Immature natural killer cell (primary cell): ENCODE measurements at places on chromosomes 2 and 18. TPM values are rescaled to one million over a fixed set of nuclear protein-coding genes. Genes with fewer than 3 reads are reported as not detected.

DNA sequence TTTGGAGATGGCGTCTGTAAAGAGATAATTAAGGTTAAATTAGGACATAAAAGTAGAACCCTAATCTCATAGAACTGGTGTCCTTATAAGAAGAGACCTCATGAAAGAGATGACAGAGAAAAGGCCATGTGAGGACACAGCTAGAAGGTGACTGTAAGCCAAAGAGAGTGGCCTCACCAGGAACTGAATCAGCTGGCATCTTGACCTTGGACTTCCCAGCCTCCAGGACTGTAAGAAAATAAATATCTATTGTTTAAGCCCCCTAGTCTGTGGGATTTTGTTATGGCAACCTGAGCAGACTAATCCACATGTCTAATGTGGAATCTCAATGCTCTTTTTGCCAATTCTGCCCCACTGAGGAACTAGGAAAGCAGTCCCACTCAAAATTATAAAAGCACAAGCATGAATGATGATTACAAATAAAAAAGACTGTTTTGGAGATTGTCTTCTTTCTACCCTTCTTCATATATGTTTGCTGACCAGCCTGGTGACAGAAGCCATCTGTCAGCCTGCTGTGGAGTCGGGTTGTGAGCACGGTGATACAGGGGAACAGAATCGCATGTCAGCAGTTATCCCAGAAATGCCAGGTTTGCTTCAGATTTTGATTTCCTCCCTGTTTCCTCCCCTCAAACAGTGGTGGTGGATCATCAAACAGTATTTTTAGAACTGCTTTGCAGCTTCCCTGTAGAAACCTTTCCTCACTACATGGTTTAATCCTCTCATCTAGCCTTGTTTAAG lies 54.2 kb downstream of the INPP4A start:
- H3K36me3 ChIP-seq = peaks cover 19% of the 10 kb centered on the region
- H3K27ac ChIP-seq = peak overlapping the region; percentile 69
- DNase-seq = no peak
- peaks cover 88% of the 10 kb centered on the region for H3K4me1 ChIP-seq

- H3K27ac ChIP-seq = no peak overlapping the region
- H3K36me3 ChIP-seq = no peaks in the 10 kb centered on the region
Measured at GRCh38 chr2:20213651-20214565, 11.0 kb downstream of the SDC1 start.

DNA sequence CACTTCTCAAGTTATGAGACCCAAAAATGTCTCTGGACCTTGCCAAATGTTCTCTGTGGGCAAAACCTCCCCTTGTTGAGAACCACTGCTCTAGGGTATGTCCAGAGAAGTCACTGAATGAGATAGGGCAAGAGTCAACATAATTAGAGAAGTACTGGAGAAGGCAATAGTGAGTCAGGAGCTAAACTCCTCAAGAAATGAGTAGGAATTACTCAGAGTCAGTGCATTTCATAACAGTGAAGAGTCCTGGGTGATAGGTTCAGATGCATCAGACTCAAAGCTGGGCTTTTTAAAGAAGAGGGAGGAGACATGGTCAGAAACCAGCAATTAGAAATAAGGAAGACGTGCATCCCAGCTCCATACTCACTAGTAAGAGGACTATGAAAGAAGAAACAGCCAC lies 38.6 kb upstream of the IHH start:
- H3K4me1 ChIP-seq = no peaks in the 10 kb centered on the region
- H3K36me3 ChIP-seq = no peaks in the 10 kb centered on the region
- no peak overlapping the region for H3K4me3 ChIP-seq
- DNase-seq = no peak

DNA sequence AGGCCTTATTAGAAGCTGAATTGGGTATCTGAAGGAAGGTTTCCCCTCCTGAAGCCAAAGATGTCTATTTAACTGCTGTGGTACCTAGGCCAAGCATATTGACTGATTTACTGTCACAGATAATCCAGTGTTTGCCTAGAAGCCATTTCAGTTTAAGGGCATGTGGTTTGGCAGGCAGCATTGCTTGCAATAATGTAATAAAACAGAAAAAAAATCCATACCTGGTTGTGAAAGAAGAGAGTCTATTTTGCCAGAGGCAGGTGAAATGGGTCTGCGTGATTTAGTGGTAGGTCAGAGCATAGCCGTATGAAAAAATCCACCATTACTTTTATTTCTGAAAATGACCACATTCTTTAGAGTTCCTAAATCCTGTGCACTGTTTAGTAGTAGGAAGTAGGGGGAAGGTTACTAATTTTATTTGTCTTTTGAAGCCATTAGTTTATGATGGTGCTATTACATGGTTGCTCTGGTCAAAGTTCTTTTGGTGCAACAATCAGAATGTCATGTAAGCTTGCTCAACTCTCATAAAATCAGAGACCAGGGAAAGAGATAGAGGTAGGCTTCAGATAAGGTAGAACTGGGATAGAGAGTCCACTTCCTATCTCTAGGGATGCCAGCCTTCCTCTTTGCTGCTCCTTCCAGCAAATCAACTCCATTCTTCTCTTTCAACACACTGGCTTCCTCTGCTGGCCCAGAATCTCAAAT lies 343.4 kb downstream of the GPD2 start:
- H3K36me3 ChIP-seq = no peaks in the 10 kb centered on the region
- no peak overlapping the region for H3K27ac ChIP-seq
- H3K4me1 ChIP-seq = no peaks in the 10 kb centered on the region
- no peak overlapping the region for H3K4me3 ChIP-seq

DNA sequence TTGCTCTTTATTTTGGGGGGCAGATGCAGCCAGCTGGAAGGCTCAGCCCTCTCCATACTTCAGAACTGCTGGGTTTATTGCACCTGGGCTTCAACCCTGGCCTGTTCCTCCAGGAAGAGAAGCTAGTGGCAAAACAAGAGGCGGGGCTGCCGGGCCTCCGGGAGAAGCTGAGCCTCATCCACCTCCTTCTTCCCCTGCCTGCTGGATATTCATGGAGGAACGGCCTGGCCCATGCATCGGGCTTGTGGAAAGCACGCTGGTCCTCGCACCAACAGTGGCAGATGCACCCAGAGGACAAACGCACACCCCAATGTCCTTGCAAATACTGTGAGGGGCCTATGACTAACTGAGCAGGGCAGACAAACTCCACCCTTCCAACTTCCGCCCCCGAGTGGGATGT lies 30.6 kb downstream of the FAM178B start:
- no peak for DNase-seq
- no peak overlapping the region for H3K27ac ChIP-seq
- peaks cover 9% of the 10 kb centered on the region for H3K27me3 ChIP-seq

DNA sequence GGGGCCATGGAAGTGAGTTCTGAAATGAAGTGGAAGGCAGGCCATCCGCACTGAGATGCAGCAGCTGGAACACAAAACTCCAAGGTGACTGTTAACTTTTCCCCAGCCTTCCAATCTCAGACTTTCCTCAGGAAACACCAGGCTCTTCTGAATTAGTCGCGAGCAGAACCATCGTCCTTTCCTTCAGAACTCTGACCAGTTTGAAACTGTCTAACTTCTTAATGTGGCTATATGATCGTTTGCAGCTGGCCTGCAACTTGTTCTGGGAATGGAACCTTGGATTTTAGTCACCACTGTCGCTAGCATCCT lies 620 bp upstream of the RPL37A start:
- peak overlapping the region; percentile 99 for H3K4me3 ChIP-seq
- H3K4me1 ChIP-seq = peaks cover 45% of the 10 kb centered on the region
- no peak for DNase-seq
- H3K27ac ChIP-seq = peak overlapping the region; percentile 94
- H3K36me3 ChIP-seq = peaks cover 11% of the 10 kb centered on the region
- H3K27me3 ChIP-seq = peaks cover 3% of the 10 kb centered on the region

GRCh38 chr18:46290440-46291020 lies 186.3 kb downstream of the HAUS1 start:
- no peaks in the 10 kb centered on the region for H3K36me3 ChIP-seq
- H3K4me3 ChIP-seq = no peak overlapping the region
- no peak for DNase-seq
- peaks cover 4% of the 10 kb centered on the region for H3K4me1 ChIP-seq
- H3K27ac ChIP-seq = no peak overlapping the region

DNA sequence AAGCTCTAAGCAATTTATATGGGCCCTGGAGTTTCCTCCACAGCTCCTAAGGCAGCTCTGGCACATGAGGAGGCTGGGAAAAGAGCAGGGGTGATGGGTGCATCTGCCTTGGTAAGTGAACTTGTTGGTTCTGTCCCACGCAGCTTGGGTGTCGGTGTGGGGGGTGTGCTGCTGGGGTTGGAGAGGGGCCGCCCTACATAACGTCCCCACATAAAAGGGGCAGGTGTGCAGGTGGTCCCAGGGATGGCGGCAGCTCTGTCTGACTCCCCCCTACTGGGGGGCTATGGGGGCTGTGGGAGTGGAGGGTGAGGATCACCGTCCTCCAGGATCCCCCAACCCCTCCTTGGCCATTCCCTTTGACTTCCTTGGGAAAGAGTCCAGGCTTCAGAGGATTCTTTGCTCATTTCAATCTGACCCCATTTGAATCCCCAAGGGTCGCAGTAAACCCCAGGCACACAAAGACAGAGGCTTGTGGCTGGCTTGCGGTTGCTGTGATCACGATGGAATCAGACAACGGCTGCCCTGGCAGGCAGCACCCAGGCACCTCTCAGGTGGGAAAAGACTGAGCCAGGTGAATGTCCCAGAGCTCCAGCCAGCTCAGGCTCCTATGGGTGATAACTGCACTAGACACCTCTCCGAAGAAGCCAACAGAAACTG lies 34.5 kb upstream of the CD8A start:
- H3K36me3 ChIP-seq = no peaks in the 10 kb centered on the region
- peaks cover 5% of the 10 kb centered on the region for H3K4me1 ChIP-seq
- no peak overlapping the region for H3K4me3 ChIP-seq
- H3K27me3 ChIP-seq = no peaks in the 10 kb centered on the region

- DNase-seq = no peak
- no peaks in the 10 kb centered on the region for H3K4me1 ChIP-seq
- no peak overlapping the region for H3K27ac ChIP-seq
- no peak overlapping the region for H3K4me3 ChIP-seq
Measured at GRCh38 chr2:182593394-182593975, 122.6 kb upstream of the DNAJC10 start.

- peaks cover 2% of the 10 kb centered on the region for H3K27me3 ChIP-seq
- DNase-seq = no peak
- peaks cover 5% of the 10 kb centered on the region for H3K36me3 ChIP-seq
- no peak overlapping the region for H3K4me3 ChIP-seq
- H3K4me1 ChIP-seq = peaks cover 8% of the 10 kb centered on the region
Measured at GRCh38 chr18:55465313-55465712, 122.7 kb downstream of the TCF4 start.

DNA sequence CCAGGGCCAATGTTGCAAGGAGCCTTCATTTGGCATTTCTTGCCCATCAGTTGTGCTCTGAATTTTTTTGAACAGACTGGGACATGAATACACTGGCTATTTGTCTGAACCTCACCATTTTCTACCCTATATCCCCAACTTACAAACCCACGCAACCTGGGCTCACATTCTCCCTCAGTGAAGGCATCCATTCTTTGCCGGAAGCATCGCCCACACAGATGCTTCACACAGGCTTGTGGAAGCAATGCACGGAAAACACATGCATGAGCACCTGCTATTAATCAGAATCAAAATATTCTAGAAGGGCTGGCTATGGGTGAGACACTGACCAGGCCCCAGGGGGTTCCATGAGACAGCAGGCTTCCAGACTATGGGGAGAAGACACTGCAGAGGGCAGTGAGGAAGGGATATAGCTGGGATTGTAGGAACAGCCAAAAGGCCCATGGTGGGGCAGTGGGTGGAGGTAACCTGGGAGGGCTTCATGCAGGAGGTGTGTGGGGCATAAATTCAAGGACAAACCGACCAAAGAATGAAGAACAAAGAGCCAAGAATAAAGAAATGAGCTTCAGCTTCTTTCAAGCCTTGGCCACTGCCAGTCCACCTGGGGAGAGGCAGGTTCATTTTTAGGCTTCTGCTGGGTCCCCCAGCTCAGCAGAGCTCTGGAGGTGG lies 261.5 kb downstream of the CELF4 start:
- H3K36me3 ChIP-seq = no peaks in the 10 kb centered on the region
- H3K27me3 ChIP-seq = peaks cover 9% of the 10 kb centered on the region
- H3K27ac ChIP-seq = no peak overlapping the region
- no peak overlapping the region for H3K4me3 ChIP-seq

GRCh38 chr2:188295067-188295685 lies 3.5 kb downstream of the GULP1 start:
- no peaks in the 10 kb centered on the region for H3K36me3 ChIP-seq
- no peak overlapping the region for H3K27ac ChIP-seq
- no peak overlapping the region for H3K4me3 ChIP-seq

- no peaks in the 10 kb centered on the region for H3K27me3 ChIP-seq
- no peak overlapping the region for H3K4me3 ChIP-seq
- no peak for DNase-seq
- peaks cover 8% of the 10 kb centered on the region for H3K36me3 ChIP-seq
- H3K27ac ChIP-seq = peak overlapping the region; percentile 27
- H3K4me1 ChIP-seq = peaks cover 85% of the 10 kb centered on the region
Measured at GRCh38 chr2:168181825-168182224, 65.6 kb downstream of the STK39 start.

GRCh38 chr2:184904991-184905390 lies 306.7 kb downstream of the ZNF804A start:
- no peak overlapping the region for H3K4me3 ChIP-seq
- H3K36me3 ChIP-seq = no peaks in the 10 kb centered on the region
- H3K27ac ChIP-seq = no peak overlapping the region
- no peak for DNase-seq
- peaks cover 2% of the 10 kb centered on the region for H3K27me3 ChIP-seq
- H3K4me1 ChIP-seq = no peaks in the 10 kb centered on the region

GRCh38 chr2:203799908-203800307 lies 67.7 kb upstream of the CTLA4 start:
- peaks cover 1% of the 10 kb centered on the region for H3K27me3 ChIP-seq
- no peak overlapping the region for H3K4me3 ChIP-seq
- H3K36me3 ChIP-seq = no peaks in the 10 kb centered on the region
- H3K4me1 ChIP-seq = peaks cover 25% of the 10 kb centered on the region
- H3K27ac ChIP-seq = no peak overlapping the region

- no peaks in the 10 kb centered on the region for H3K4me1 ChIP-seq
- no peaks in the 10 kb centered on the region for H3K36me3 ChIP-seq
- H3K27me3 ChIP-seq = no peaks in the 10 kb centered on the region
Measured at GRCh38 chr2:115396579-115396978, 954.1 kb downstream of the DPP10 start.

DNA sequence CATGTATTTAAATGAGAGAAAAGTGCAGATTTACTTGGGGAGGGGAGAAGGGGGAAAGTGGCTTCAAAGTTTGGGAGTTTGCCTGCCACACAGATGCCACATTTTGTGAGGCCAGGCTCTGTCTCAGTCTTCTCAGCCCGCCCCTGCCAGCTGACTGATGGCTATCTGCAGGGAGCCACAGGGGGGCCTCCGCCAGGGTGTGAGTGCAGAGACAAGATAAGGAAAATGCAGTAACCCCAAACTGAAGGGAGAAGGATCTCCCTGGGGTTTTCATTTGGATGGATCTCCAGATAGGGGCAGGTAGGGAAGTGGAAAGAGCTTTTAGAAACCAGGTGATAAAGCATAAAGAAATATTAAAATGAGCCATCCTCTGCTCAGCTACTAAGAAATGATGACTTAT lies 128.8 kb downstream of the ZNF521 start:
- H3K4me1 ChIP-seq = no peaks in the 10 kb centered on the region
- H3K27me3 ChIP-seq = no peaks in the 10 kb centered on the region

The ADAM23 gene
- polyA plus RNA-seq = not detected

The STPG4 gene
- polyA plus RNA-seq = not detected

The EFHD1 gene
- not detected for polyA plus RNA-seq

The EGR4 gene
- not detected for polyA plus RNA-seq

The RAB17 gene
- not detected for polyA plus RNA-seq

The HOXD9 gene
- polyA plus RNA-seq = not detected

The UNC80 gene
- not detected for polyA plus RNA-seq

The CHPF gene
- 20.8 TPM for polyA plus RNA-seq

The FAHD2B gene
- 13.2 TPM for polyA plus RNA-seq

The CYP27C1 gene
- polyA plus RNA-seq = not detected

The POTEJ gene
- polyA plus RNA-seq = not detected

The KIF5C gene
- 0.20 TPM for polyA plus RNA-seq
